Lower lobe of right lung (tissue), 2 donors: ENCODE measurements at places on chromosomes 4 and X. TPM values are rescaled to one million over a fixed set of nuclear protein-coding genes. Genes with fewer than 3 reads are reported as not detected.

DNA sequence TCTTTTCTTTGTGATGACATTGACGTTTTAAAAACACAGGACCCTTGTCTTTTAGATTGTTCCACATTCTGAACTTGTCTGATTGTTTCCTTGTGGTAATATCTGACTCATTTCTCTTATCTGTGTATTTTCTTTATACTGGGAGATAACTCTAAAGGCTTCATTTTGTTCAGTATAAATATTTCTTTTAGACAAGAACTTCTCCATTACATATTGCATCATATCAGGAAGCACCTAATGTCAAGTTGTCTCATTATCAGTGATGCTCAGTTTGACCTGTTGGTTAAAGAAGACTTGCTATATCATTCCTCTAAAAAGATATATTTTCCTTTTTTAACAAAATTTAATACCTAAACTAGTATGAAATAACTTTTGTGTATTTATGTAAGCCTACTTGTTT, 152.3 kb upstream of the BMP3 start:
- no peak for DNase-seq

GRCh38 chr4:82786828-82787227, 11.8 kb downstream of the SCD5 start:
- DNase-seq, result no peak

Gene SYNPO2
- total RNA-seq, result 26.2 TPM

- DNase-seq, result no peak
These were observed 358.7 kb upstream of the CTSO start for GRCh38 chr4:156312261-156312847.

- no peak for DNase-seq
These were observed 77.8 kb downstream of the SORBS2 start for GRCh38 chr4:185734214-185734613.

Gene LAGE3
- 20.4 TPM for total RNA-seq

Gene TRO
- total RNA-seq, result 2.7 TPM

Gene ERCC6L
- 0.24 TPM for total RNA-seq

Gene AKAP4
- total RNA-seq, result not detected

DNA sequence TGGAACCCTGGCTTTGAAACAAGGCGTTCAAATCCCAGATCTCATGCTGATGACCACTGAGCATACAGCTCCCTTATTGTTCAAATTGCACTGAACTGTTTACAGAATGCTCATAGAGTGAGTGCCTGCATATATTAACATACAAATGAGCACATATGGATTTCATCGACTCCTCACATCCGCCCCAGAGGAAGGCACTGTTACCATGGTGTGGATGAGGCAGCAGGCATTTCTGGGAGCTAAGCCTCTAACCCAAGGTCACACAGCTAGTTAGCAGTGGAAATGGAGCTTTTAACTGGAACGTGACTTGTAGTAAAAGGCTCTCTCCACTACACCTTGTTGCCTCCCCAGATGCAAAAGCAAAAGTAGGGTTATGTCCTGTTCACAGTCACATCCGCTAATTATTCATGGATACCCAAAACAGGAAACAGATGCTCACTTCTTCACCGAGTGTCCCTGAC, 289.7 kb downstream of the STK32B start:
- no peak for DNase-seq
